HL-60 (cell line): ENCODE measurements at places on chromosomes 6 and 20.

DNA sequence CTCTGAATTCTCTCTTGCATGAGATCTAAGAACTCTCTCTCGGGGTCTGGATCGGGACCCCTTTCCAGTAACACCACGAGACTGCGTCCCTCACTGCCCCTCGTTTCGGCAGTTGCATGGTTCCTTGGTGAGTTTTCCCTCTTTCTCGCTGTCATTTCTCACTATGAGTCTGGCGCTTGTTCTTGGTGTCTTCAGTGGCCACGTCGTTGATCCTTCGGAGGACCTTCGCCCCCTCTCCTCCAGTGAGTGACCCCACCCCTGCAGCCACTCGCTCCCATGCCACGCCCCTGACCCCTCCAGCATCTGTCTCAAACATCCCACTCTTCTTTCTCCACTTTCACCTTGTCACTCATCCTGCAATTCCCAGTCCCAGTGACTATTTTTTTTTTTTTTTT, 23.0 kb downstream of the SYNJ2 start:
- no peak for DNase-seq

DNA sequence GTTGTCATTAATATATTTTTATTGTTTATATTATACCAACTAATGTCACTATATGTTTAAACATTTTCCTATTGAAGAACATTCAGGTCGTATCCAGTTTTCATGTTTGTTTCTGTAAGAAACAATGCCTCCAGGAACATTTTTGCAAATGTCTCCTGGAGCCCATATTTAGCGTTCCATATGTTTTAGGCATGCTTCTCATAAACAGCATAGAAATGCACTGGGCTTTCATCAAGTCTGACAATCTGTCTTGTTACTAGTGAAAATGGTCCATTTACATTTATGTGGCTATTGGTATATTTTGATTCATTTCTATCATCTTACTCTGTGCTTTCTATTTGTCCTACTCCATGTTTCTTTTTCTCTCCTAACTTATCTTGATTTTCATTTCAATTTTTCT, 431.7 kb downstream of the TFAP2A start:
- no peak for DNase-seq

- DNase-seq, result no peak
These were observed 16.8 kb upstream of the SIRPG start for GRCh38 chr20:1674361-1674760.

DNA sequence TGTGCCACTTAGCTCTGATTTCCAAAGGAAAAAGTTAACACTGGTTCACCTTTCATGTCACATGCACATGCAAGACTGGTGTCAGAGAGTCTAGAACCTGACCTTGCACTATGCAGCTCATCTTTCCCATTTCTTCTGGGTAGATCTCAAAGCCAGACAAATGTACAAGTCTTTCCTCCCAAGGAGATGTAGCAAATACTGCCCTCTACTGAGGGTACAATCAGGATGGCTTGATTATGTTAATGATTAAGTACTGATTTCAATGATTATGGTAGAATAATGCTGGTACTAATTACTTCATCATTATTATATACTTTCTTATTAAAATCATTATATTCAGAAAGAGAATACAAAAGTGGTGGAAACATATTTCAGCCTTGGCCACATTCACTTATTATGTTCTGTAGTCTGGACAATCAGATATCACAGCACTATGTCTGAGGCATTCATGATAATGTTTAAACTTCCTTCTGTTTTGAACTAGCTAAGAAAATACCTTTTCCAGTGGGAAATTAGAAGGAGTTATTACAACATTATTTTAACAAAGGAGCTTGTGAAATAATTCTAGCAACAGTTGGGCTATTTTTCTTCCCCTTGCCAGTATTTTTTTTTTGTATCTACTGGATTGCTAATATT, 68.5 kb upstream of the FOXO3 start:
- DNase-seq, result peak; percentile 52

DNA sequence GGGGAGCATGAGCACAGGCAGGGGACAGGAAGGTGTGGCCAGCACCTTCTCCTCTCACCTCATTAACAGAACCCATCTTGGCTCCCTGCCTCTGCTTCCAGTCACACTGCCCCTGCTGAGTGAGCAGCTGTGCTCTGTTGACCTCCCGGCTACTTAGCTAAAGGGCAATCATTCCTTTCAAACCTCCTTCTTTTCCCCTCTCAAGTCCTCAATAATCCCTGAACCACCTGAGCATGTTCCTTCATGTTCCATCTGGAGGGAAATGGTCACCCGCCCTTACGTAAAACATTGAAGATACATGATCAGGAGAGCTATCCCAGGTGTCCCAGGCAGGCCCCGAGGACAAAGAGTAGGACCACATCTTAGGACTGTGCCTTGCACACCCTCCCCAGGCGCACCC, 21.7 kb upstream of the MRPS10 start:
- DNase-seq, result no peak

DNA sequence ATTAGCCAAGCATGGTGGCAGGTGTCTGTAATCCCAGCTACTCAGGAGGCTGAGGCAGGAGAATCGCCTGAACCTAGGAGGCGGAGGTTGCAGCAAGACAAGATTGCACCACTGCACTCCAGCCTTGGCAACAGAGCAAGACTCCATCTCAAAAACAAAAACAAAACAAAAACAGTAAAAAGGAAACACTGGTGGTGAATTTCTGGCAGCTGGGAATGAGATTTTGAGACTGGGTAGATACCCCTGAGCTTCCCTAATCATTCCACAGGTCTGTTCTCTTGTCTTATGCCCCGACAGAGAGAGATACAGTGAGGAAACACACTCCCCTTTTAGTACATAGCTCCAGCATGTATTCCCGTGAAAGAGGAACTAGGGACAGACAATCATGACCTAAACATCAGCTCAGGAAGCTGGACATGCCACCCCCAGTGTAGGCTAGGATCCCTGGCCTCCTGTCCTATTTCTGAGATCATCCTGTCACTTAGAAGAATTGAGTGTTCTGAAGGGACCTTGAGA, 9.6 kb downstream of the MAN1A1 start:
- no peak for DNase-seq

GRCh38 chr6:34098045-34098936, 47.6 kb downstream of the GRM4 start:
- DNase-seq, result no peak

GRCh38 chr6:143098054-143098671, 37.5 kb downstream of the AIG1 start:
- no peak for DNase-seq

DNA sequence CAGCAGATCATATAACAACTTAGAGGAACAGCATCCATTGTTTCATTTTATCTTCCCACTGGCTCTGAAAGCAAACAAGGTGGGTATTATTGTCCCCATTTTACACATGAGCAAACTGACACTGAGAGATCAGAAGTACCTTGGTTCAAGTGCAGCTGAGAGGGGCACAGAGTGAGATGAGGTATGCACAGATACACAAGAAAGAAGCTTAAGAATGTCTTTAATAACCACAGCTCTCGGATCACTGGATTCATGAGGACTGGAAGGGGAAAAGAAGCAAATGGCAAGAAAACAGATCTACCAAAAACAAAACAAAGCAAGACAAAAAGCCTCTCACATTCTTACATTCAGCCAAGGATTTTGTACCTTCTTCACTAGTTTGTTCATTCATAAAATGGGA, 10.6 kb downstream of the SLC2A10 start:
- DNase-seq, result no peak

GRCh38 chr6:161050134-161050765, 58.7 kb downstream of the MAP3K4 start:
- no peak for DNase-seq

GRCh38 chr6:30682143-30683117, 4.0 kb downstream of the PPP1R18 start:
- peak; percentile 96 for DNase-seq

DNA sequence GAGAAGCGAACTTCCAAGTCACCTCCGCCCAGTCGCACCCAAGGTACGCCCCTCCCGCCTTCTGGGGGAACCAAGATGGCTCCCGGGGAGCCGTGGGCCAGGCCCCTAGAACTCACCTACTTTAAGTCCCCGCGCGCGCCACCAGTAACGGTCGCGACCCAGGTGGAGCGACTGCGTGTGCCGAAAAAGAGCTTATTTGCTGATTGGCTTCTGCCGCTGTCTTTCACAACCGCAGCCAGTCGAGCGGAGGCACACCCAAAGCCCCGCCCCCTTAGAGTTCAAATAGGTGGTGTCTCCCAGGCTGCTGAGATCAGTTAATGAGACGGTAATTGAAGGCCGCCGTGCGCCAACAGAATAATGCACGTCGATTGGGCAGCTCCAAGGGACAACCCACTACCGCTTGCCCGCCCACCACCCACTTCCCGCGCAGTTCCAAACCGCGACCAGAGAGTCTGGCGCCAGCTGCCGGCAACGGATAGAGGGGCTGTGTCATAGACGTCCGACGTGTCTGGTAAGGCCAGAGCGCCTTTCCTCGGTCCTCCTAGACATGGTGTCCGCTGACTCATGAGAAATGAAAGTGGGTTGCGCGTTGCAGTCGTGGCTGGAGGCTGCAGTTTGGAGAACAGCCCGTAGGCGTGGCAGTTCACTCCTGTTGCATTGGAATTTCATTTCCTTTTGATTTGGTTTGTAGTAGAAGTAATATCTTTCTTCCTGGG, at the start of gene MDC1:
Gene MDC1, minus strand, starts transcription at position 153 of the 716 bp plus-strand sequence. CDS start 2,106 bp downstream, outside the sequence.
- DNase-seq, result peak; percentile 100

DNA sequence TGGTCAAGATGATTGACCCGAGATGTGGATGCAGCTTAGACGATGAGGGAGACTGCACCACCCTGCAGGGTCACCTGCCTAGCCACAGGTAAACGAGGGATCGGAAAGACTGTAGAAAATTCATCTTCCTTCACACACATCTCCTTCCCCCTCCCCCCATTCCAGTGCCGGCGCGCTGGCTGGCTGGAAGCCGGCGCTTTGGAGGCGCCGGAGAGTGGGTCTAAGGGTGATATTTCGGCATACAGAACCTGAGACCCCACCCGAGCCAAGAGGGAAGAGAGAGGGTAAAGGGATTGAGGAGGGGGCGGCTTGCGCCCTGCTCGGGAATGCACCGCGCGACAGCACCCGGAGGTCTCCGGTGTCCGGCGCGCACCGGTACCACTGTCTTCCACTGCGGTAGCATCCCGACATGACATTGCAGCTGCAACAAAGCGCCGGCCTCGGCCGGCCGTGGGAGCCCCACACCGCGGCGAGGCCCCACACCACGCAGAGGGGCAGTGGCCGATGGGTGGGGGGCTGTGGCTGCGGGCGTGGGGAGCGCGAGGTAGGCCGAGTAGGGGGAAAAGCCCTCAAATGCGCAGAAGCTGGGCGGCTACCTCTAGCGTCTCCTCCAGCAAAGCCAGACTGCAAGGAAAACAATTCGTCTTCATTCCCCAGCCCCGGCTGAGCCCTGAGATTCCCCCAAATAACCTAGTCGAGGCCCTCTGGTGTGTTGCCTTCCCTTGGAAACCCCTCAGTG, 984 bp downstream of the TNFRSF21 start:
- no peak for DNase-seq

DNA sequence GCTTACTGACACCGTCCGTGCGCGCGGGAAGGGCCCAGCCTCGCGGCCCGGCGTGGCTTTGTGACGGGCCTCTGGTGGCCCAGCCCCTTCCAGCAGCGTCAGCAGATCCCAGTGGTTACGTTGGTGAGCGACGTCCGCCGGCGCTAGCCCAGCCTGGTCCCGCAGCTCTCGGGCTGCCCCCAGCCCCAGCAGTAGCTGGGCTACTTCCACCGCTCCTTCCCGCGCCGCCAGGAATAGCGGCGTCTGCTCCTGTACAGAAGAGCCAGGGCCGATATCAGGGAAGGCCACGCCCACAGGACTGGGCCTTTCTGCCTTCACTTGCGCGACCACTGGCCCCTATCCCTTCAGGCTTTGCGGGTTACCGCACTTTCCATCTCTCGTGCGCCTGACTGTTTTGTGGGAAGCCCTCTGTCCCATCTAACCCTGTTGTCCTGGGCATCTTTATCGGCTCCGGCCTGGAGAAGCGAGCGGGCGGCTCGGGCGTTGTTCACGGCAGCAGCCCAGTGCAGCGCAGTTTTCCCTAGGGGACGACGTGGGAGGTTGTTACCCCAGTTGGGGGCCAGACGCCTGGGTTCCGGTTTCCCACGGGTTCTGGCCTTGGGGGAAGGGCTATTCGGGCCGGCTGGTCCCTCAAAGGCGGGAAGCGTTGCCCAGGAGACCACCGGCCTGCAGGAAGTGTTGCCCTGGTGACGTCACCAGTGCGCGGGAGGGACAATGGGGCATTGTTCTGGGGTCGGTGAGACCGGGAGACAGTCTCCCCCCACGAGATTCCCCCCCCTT, 3.6 kb upstream of the GPSM3 start:
- DNase-seq, result peak; percentile 77

DNA sequence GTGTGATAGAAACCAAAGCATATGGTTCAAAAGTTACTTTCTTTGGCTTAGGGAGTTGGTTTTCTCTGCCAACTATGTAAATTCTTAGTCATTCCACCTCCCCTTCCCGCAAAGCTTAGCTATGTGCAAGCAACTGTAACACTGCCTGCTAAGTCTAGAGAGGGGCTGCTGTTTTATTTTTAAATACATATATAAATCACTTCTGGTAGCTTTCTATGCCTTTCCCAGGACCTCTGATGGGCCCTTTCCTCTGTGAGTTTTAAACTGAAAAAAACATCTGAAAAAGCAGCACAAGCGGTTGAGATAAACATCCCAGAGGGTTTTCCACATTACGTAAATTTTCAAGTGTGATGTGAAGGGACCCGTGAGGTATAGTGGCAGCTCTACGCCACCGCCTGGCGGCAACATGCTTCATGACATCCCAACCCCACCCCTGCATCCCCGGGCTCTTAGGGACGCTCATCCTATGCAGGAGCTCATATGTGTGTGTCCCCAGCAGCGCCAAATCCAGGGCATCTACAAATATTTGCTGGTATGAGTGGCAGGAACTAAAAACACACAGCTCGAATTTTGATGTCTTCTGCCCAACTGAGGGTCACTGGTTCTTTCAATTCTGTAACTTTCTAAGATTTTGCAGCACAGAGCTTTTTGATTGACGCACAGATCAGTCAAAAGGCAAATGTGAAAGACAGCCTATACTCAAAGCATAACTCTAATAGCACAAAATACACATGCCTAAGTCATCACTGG, 12.7 kb downstream of the SAYSD1 start:
- DNase-seq, result no peak

- no peak for DNase-seq
These were observed 132.7 kb downstream of the SNX5 start for GRCh38 chr20:17835934-17836300.

DNA sequence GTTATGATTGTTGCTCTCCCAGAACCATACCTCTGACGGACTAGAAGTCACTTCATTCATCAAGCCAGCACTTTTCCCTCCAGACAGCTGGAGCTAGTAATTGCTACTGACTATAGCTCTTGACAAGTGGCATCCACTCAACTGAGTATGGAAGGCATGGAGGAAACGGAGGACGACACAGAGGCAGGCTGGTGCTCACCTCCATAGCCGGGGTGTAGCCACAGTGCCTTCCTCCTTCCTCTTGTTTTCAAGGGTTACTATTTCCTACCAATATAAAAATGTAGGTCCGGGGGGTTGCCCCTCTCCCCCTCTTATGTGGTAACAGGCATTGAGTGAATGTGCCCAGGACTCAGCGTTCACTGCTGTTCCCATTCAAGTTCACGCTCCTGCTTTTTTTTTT, 23.5 kb upstream of the FOXC1 start:
- no peak for DNase-seq

GRCh38 chr6:46393161-46393939, 97.9 kb downstream of the RCAN2 start:
- DNase-seq, result no peak

GRCh38 chr6:129248946-129249345, 366.0 kb downstream of the LAMA2 start:
- no peak for DNase-seq

- DNase-seq, result no peak
These were observed 25.7 kb downstream of the PMEPA1 start for GRCh38 chr20:57683881-57684807.
